ENCODE measurements at places on chromosomes 7 and 10.
A peak's percentile ranks its signal among the peaks of the same experiment; 100 is the strongest.

DNA sequence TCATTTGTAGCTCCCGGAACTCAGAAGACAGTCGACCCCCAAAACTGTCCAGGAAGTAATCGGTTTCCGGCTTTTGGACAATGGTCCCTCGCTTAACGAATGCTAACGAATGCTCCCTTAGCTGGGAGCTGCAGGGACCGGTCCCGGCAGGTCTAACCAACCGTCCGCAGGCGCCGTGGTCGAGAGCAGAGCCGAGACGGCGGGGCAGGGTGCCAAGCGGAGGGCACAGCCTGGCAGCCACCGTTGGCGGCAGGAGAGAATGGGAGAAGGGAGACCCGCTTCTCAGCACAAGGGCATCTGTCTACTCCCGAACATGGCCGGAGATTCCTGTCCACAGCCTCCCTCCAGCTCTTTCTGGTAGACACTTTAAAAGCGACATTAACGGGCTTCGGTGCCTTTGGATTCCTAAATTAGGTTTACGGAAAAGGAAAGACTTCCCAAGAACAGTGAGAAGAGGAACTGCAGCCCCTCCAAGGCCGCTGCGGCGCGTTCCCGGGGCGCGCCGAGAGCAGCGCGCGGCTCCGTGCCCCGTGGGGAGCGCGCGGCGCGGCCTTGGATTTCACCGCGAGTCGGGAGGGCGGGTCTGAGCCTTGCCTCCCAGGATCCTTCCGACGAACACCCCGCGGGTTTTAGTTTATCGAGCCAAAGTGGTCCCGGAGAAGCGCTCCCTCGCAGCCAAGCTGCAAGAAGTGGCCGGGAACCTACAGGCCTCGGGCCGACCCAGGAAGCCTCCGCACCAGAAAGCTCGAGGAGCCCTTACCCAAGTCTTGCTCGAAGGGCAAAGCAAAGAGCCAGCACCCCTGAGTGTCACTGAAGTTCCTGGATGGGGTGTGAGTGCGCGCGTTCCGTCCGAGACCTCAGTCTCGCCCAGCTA is 3.6 kb upstream of the TBX20 start:
- DNase-seq: no peak

DNA sequence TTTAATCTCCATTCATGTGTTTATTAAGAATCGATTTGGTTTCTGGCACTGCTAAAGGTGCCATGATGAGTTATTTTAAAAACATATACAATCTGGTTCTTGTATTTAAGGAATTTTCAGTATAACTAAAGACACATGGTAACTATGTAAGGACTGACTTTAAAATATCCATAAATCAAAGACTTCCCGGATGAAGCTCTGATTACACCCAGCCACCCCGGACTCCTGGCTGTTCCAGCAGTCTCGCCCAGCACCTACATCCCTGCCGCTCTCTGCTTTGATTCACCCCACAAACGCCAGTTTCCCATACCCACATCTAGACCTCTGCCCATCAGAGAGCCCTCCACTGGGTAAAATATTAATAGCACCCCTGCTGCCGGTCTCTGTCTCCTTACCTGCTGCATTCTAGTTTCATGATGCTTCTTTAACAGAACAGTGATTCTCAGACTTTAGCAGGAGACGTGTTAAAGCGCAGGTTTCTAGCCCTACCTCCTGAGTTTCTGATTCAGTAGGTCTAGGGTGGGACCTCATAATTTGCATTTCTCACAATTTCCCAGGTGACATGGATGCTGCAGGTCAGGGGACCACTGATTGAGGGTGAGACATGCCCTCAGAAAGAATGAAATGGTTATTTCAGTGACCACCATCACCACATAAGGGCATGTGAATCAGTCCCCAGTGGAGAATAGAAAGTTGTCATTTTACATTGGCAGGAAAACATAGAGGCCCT is 185.7 kb downstream of the KIAA1217 start:
- no peak for DNase-seq

DNA sequence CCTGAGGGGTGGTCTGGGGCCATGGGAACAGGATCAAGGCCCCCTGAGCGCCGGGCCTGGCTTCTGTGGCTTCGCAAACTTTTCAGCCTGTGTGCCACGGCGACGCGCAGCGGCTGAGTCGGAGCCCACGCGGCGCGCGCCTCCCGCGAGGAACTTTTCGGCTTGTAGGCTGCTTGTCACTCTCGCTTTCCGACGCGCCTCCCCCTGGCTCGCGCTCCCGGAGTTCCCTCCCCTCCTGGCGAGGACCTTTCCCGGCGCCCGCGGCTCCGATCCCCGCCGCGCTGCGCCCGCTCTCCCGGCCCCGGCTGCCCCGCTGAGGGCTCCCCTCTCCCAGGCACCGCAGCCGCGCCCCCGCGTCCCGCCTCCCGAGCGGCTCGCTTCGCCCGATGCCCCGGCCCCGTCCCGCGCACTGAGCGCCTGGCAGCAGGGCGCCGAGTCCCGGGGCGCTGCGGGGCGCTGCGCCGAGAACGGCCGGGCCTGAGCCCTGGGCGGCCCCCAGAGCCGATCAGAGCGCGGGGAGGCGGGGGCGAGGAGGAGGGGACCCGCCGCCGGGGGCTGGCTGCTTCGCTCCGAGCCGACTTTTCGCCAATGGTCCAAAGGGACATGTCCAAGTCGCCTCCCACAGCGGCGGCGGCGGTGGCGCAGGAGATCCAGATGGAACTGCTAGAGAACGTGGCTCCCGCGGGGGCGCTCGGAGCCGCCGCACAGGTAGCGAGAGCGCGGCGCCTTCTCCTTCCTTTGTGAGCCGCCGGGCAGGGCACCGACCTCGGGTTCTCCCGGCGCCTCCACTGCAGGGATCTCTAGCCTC is at the start of gene CACNB2:
Gene CACNB2 (plus strand): TSS at position 276 of the 808 bp plus-strand sequence.
- DNase-seq: peak; percentile 7

DNA sequence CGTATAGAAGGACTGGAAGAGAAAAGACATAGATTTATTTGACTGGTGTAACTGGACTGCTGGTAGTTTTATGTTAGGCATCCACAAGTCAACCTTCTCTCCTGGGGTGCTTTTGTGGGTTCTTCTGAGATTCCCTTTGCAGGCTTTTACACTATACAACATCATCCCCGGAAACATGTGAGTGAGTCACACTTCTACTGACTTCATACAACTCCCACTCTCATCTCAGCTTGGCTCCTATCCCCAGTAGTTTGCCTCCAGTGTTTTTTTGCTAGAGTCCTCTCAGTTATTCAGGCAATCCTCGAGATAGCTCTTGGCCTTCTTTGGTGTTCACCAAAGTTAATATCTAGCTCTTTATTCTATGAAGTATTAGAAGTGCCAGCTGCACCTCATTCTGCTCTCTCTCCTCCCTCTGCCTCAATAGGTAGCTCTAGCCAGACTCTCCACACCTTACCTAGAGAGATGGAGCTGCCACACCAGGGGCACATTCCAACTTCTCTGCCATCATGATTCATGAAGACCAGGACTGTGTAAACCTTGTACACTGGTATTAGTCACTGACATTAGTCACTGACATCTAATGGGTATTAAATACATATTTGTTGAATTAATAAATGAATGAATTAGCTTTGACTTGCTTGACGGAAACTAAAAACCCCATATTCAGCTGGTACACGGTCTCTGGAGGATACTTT is 281.9 kb downstream of the PPP1R3A start:
- DNase-seq: no peak

DNA sequence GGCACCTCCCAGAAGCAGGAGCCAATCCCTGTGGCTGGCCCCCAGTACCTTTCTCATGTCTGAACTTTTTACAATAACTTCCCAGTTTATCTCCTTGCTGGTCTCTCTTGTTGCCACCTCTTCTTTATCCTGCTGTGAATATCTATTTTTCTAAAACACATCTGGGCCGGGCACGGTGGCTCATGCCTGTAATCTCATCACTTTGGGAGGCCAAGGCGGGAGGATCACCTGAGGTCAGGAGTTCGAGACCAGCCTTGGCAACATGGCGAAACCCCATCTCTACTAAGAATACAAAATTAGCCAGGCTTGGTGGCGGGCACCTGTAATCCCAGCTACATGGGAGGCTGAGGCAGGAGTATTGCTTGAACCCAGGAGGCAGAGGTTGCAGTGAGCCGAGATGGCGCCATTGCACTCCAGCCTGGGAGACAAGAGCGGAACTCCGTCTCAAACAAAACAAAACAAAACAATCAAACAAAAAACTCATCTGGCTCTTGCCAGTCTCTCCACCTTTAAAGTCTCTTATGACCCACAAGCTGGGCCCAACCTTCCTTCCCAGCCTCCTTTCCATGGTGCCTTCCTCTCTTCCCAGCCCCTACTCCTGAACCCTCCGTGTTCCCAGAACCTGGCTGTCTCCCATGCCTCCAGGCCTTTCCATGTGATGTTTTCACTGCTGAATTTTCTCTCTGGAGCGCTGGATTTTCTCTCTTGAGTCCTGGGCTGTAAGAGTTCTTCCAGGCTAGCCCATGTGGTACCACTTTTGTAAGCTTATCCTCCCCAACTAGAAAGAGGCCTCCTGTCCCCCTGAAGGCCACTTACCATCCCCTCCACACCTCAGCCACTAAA is 51.3 kb downstream of the HIP1 start:
- no peak for DNase-seq

DNA sequence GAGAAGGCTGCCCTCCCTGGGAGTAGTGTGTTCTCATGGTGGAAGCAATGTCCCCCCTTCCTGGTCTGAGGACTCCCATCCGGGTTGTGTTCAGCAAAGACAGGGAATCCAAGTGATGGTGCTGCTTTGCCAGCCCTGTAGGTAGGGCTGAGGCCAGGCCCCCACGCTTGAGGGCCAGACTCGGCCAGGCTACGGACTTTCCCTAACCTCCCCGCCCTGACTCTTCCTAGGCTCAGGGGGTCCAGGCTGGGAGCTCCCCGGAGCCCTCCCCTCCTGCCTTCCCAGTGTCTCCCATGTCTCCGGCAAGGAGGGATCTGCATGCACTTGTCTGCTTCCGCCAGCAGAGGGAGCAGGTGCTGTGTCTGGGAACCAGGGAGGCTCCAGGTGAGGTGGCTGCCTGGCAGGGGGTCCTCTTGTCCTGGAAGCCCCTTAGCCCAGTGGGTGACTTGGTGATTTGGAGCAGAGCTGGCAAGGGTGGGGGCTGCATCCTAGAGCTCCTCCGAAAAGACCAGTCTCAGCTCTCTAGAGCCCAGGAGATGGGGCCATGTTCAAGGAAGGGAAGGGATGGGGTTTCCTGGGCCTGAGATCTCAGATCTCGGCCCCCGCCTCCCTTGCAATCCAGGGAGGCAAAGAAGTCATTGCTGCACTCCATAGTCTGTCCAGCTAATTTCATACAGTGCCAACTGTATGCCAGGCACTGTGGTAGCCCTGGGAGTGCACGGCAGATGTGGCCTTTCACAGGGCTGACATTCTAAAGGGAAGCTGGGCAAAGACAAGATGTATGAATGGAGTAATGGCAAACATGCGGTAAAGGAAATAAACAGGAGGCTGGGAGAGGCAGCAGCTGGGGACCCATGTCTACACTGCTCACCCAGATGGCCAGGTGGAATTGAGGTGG is 20.3 kb upstream of the SFRP5 start:
- DNase-seq: peak; percentile 78

GRCh38 chr10:64486901-64487300 is 965.7 kb downstream of the REEP3 start:
- no peak for DNase-seq

GRCh38 chr10:32105782-32106382 is 49.7 kb upstream of the KIF5B start:
- DNase-seq: no peak

GRCh38 chr10:24730811-24731210 is 7.1 kb upstream of the ARHGAP21 start:
- no peak for DNase-seq

- no peak for DNase-seq
Measured at GRCh38 chr7:85686401-85687181, 499.7 kb upstream of the SEMA3D start.

- DNase-seq: no peak
Measured at GRCh38 chr7:99372275-99373090, 2.0 kb upstream of the ARPC1B start.

DNA sequence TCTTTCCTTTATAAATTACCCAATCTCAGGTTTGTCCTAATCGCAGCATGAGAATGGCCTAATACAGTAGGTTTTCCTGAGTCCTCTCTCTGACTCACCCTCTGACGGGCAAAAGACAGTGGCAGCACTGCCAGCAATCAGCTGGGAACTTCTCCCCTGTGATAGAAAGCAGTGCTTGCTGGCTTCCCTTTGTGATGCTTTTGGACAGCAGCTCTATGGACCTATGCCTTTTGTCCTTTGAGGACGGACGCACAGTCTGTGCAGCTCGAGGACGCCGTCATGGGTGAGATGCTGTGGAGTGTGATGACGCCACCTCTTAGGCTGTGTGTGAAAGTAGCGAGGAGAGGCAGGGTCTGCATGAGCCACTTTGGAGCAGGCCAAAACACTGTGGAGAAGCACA is 68.8 kb downstream of the KIAA1217 start:
- DNase-seq: no peak

GRCh38 chr10:98076086-98076485 is 45.7 kb upstream of the CRTAC1 start:
- DNase-seq: no peak

DNA sequence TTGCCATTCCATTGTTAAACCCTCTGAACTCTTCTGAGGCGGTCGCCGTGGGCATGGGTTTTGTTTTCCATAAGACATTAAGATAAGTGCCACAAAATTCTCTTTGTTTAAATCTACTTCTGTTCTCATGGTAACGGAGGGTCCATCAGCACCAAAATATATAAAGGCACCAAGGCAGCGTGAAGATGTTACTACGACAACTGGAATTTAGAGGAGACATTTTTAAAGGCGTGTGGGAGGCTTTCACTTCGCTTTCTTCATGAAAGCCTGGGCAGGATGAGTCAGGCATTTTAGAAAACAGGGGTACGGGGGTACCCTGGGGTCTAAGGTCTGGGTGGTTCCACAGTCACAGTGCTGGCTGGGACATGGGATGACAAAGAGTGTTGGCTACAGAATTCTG is 34.0 kb downstream of the SMKR1 start:
- no peak for DNase-seq

DNA sequence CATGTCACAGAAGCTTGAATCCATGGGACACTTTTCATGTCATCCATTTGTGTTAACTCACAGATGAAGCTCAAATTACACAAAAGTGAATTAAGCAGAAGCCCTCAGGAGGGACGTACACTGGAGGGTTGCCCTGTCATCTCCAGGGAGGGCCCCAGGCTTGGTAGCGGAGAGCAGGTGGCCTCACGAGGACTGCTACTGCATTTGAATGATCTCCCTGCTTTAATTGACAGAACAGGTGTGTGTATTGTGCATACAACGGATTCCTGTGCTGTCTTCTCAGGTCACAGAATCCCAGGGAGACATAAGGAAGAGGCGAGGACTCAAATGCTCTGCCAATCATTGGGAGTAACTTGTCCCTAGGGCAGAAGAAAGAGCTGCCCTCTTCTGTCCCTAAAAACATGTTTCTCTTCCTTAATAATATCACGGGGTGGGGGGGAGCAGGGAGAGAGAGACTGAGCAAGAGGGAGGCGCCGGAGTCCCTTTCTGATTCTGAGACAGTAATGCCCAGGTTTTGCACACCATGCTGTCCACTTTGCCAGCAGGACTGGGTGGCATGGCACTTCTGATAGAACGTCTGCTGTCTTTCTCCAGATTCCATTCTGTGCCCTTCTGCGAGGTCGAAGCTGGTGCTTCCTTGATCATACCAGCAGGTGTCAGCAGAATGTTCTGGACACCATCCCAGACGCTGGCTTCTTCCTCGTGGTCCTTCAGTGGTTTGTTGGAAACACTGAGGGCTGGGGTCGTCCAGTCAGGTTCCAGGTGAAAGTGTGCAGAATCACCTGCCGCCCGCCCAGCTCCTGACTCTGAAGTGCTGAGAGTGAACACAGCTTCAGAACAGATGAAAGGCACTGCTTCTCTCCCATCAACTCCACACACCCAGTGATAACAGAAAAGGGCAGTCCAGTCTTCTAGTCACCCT is 26.2 kb upstream of the RASGEF1A start:
- peak; percentile 63 for DNase-seq

GRCh38 chr10:93146336-93146735 is 72.6 kb downstream of the CYP26A1 start:
- DNase-seq: no peak

GRCh38 chr10:126068322-126068721 is 172.0 kb downstream of the FANK1 start:
- no peak for DNase-seq
